Ascending aorta (tissue), 2 donors: ENCODE measurements at places on chromosomes 12 and 14.

DNA sequence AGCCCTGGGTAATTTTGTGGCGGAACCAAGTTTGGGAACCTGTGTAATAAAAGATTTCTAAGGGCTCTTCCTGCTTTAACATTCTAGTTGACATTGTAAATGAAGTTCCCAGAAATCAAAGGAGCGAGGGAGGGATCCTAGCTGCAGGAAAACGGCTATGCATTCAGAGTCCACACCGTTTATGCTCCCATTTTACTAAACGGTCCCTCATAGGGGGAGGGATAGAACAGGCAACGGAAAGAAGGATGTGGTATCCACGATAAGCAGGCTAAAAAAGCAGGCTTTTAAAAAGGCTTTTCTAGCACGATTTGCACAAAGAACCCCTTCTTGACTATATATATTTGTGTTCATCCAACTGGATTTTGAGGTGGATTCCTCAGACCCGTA is 559 bp downstream of the SYNJ2BP start:
- DNase-seq, result no peak

GRCh38 chr14:104577426-104577825 is 2.1 kb upstream of the C14orf180 start:
- no peak for DNase-seq

DNA sequence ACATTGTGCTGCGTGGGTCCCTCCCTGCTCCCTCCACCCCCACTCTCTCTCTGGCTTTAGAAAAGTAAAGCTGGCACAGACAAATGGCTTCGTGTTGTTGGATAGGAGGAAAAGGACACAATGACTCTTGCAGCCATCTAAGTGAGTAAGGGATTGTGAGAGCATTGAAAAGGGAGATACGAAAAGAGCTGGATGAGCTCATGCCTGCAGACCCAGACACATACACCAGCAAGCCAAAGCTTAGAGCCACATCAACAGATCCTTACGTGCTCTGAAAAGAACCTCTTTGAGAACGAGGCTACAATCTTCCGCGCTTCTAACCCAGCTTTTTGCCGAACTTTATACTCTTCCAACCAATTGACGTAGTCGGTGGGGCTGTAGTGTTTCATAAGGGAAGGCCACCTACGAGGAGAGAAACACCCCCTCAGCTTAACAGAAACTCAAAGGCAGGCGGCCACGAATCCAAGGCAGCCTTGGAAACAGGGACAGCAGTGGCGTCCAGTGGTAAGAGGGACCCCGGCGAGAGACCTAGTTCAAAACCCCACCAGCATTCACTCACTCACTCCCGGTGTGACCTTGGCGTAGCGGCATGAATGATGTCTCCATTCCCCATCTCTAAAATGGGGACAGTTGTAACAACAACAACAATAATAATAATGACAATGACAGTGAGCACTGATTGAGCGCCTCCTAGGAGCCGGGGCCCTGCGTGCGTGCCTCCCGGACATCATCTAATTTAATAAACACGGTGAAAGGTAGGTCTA is 1.1 kb downstream of the FBXO21 start:
- no peak for DNase-seq

- DNase-seq, result no peak
Measured at GRCh38 chr12:130621696-130622298, 94.3 kb downstream of the RIMBP2 start.

DNA sequence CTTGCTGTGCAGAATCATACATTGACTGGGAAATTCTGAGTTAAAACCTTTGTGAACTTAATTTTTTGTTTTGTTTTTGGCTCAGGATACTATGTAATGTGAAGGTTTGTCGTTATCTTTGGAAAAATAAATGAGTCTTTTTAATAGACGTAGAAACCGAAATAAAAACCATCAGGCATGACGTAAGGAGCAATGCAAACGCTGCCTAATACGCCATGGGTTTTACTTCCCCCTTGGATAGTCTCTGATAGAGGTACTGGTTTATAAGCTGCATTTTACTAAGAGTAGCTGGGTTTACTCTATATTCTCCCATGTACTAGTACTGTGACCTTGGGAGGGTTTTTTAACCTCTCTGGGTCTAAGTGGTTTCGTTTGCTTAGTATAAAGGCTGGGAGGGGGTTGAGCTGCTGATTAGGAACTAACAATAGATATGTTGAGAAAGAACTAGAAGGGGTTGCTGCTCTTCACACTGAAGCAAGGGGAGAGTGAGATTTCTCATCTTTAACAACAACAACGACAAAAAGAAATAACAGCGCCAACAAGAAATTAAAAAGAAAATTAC is 66.8 kb upstream of the SLCO1C1 start:
- DNase-seq, result no peak

GRCh38 chr12:112686373-112686772 is 105.2 kb upstream of the RPH3A start:
- no peak for DNase-seq

GRCh38 chr14:73750531-73750901 is 36.3 kb upstream of the PNMA1 start:
- DNase-seq, result no peak

- DNase-seq, result no peak
Measured at GRCh38 chr12:114769634-114770033, 85.7 kb upstream of the TBX3 start.

DNA sequence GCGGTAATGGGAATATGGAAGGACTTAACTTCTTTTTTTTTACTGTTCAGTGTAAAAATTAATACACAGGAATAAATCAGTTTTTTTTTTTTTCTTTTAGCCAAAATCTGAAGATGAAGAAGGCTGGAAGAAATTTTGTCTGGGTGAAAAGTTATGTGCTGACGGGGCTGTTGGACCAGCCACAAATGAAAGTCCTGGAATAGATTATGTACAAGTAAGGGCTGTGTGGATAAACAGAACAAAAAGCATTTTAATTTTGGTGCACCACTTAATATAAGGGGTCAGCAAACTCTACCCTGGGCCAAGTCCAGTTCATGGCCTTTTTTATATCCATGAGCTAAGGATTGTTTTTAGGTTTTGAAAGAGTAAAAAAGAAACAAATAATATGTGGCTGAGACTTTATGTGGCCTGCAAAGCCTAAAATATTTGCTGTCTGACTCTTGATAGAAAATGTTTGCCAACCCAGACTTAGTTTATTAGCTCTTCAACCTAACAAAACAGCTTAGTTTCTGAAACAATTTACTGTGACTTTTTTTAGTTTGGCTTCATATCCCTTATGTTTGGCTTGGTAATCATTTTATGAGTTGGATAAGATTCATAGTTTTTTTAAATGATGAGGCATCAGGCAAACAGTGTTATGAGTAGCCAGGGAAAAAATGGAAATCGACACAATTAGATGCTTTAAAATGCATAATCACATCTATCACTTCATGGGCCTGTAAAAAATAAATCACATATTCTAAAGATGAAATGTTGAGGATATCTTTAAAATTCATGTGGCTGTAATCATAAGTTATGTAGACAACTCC is 8.4 kb downstream of the GEMIN2 start:
- no peak for DNase-seq

GRCh38 chr12:132921685-132922084 is 34.3 kb upstream of the CHFR start:
- DNase-seq, result no peak

DNA sequence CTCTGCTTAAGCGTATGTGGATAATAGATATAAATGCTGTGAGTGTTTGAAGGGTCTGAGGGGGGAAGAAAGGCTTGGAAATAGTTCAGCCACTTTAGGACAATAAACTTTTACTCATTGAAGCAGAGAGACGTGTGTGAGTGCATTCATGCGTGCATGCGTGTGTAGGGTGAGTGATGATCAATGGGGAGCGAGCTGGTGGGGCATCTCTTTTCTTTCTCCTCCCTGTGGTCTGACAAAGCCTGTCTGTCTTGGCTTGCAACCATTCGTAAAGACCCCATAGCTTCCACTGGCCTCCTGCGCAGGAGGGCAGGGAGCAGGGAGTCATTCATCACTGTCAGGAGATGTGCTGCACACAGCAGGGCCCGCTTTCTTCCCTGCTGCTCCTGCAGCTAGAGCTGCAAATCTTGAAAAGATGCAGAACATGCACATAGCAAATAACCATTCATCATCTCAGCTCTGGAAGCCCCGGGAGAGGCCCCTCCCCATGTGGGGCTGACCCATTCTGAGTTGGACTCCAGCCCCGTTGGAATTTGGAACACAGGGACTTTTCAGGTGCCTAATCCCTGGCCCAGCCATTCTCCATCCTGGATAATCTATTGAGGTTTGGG is 223.2 kb downstream of the PPM1H start:
- no peak for DNase-seq

GRCh38 chr12:22228022-22228875 is 106.3 kb downstream of the ST8SIA1 start:
- DNase-seq, result no peak

DNA sequence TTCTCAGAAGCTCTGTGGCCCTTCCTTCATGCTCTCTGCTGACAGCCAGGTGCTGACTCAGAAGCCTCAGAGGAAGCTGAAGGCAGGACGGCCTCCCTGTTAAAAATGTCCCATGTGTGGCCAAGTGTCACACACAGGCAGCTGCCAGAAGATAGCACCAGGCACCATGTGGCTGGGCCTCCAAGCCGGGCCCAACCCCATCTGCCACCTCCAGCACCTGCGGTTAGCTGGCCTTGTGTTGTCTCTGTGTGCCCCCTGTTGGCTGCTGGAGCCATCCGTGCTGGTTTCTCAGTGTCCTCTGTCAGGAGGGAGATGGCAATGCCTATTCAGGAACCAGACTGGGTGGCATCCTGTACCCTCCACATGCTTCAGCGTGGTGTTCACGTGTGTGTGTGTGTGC is 63.2 kb downstream of the TSPAN11 start:
- DNase-seq, result no peak

GRCh38 chr14:78403278-78403815 is 233.2 kb downstream of the NRXN3 start:
- DNase-seq, result no peak

- DNase-seq, result no peak
Measured at GRCh38 chr12:52235822-52236361, 2.8 kb downstream of the KRT7 start.

DNA sequence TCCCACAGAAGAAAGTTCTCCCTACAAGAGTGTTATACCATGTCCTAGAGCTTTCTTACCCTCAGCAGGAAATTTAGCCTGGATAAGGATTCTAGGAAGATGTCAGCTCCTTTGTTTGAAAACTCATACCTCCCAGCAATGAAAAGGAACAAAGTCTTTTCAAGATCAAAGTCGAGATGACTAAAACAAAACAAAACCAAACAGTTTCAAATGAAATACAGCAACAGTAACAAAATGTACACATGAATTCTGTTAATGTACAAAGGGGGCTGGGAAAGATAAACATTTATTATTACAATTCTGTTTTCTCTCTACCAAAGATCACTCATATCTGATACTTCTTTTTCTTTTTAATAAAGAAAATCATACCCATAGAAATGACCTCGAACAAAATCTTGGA is 36.8 kb downstream of the SPX start:
- no peak for DNase-seq

DNA sequence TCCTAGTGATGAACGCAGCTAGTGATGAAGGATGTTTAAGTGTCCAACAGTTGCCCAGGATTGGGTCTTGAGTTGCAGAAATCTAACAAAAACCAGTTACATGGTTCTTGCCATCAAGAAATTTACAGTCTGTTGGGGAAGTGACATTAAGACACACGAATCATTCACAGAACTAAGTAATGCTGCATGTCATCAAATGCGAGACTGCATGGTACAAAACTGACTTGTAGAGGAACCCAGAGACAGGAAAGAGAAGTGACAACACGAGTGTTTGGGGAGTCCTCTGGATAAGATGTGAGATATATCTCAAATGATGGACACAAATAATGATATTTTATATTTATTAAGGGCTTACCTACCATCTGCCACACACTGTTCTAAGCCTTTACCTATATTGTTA is 6.1 kb upstream of the SYNE3 start:
- DNase-seq, result no peak

- DNase-seq, result no peak
Measured at GRCh38 chr14:98705871-98706300, 566.1 kb downstream of the BCL11B start.

GRCh38 chr14:29316936-29317335 is 550.3 kb downstream of the FOXG1 start:
- no peak for DNase-seq

DNA sequence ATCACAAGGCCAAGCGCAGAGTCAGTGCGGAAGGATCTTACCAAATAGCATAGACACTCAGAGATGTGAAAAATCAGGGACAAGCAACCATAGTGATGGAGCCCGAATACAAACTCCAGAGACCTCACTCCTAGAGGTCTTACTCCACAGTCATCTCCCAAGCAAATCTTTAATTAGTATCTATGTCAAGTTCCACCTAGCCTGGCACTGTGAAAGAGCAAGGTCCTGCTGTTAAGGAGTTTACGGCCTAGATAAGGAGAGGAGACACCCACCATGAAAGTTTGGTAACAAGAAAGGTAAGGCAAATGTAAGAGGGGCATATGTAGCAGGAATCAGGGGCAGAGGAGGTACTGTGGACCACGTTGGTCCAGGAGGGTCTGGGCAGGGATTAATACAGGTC is 7.4 kb upstream of the PLEKHG6 start:
- no peak for DNase-seq

- no peak for DNase-seq
Measured at GRCh38 chr14:96086574-96087077, 47.5 kb downstream of the C14orf132 start.

DNA sequence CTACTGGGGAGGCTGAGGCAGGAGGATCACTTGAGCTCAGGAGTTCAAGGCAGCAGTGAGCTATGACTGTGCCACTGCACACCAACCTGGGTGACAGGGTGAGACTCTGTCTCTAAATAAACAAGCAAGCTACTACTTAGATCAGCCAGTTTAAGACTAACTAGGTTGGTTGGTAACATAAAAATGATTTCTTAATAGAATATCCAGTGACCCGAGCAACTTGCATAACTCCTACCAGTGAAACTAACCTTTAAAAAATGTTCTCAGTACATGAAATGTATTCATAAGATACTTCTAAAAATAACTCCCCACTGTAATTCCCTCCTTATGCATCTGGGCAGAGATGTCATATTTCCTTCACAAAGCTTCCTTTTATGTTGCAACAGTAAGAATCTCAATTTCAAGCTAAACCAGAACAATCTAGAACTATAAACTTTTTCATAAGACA is 15.9 kb downstream of the TAOK3 start:
- DNase-seq, result no peak

DNA sequence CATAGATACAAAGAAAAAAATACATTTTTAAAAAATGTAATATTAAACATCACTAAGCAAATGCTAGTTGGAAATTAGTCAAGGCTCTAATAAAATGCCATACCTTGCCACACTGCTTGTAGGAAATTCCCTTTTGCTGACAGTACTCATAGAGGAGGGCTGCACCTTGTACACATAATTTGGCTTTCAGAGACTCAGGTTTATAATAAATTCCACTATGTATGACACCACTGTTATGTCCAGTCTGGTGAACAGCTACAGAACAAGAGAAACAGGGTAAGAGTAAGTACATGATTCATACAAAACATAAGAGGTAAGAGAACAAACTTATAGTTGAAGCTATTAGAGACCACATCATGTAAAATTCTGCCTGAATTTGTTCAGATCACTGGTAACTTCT is 10.1 kb downstream of the L2HGDH start:
- no peak for DNase-seq

GRCh38 chr14:104284107-104284592 is 145.8 kb downstream of the KIF26A start:
- no peak for DNase-seq

GRCh38 chr14:75543253-75543652 is 21.0 kb downstream of the BATF start:
- DNase-seq, result no peak

GRCh38 chr14:42665083-42665482 is 1058.4 kb downstream of the LRFN5 start:
- DNase-seq, result no peak

- DNase-seq, result peak; percentile 89
Measured at GRCh38 chr14:99682809-99683618, 1.1 kb upstream of the CYP46A1 start.

GRCh38 chr14:95918466-95918865 is 41.8 kb downstream of the TUNAR start:
- DNase-seq, result no peak
